Activated naive CD4-positive, alpha-beta T cell (primary cell): ENCODE measurements at places on chromosomes 2 and 18.

DNA sequence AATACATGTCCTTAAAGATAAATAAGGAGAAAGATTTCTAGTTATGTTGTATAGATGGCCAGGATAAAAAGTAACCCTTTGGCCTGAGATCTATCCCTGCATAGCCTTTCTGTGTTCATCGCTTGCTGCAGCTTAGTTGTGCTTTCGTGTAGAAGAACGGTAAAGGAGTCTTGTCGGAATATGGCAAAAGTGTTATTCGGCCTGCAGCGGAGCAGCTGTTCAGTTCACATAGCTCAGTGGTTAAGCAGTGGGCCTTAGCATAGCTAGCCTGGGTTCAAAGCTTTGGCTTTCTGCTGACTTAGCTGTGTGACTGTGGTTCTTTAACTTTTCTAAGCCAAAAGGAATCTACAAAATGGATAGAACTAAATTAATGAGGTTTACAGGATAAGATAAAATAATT, 55.4 kb downstream of the MALT1 start:
- DNase-seq, result no peak

DNA sequence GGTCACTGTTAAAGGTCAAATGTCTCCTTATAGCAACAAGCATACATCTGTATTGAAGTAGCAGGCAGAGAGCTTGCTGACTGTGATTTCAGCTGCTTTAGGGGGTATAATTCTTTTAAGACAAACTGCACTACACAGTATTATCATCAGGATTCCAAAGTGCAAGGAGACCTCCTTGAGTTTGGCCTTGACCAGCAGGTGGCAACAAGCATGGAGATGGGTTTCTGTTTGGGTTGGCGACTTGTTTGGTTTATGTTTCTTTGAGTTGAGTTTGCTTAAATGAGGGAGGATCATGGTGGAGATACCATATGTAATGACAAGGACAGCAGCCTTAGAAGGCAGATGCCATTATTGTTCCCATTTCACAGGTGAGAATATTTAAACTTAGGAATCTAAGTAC, 681.0 kb upstream of the ID2 start:
- no peak for DNase-seq

GRCh38 chr18:65936678-65937077, 185.9 kb downstream of the CDH7 start:
- DNase-seq, result no peak

GRCh38 chr2:197571627-197572271, 55.9 kb downstream of the MOB4 start:
- no peak for DNase-seq
